CD8-positive, alpha-beta T cell (primary cell): ENCODE measurements at places on chromosomes 6 and 20.

GRCh38 chr20:43949741-43950618 is 35.3 kb downstream of the TOX2 start:
- peak; percentile 69 for DNase-seq

GRCh38 chr20:62642666-62643520 is 590 bp downstream of the SLCO4A1 start:
- no peak for DNase-seq

- no peak for DNase-seq
These were observed 60.9 kb downstream of the SNRNP48 start for GRCh38 chr6:7650878-7651277.

- no peak for DNase-seq
These were observed 386.7 kb downstream of the HACE1 start for GRCh38 chr6:104473021-104473429.

DNA sequence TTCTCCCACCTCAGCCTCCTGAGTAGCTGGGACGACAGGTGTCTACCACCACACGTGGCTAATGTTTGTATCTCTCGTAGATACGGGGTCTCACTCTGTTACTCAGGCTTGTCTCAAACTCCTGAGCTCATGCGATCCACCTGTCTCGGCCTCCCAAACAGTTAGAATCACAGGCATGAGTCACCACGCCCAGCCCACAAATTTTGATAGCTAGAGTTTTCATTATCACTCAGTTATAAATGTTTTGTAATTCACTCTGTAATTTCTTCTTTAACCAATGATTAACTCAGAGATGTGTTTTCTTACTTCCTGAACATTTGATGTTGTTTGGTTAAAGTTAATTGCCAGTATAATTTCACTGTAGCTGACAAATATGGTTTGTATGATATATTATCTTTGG is 249.3 kb downstream of the SMOC2 start:
- no peak for DNase-seq

- no peak for DNase-seq
These were observed 146.9 kb downstream of the FOXC1 start for GRCh38 chr6:1756472-1757129.

DNA sequence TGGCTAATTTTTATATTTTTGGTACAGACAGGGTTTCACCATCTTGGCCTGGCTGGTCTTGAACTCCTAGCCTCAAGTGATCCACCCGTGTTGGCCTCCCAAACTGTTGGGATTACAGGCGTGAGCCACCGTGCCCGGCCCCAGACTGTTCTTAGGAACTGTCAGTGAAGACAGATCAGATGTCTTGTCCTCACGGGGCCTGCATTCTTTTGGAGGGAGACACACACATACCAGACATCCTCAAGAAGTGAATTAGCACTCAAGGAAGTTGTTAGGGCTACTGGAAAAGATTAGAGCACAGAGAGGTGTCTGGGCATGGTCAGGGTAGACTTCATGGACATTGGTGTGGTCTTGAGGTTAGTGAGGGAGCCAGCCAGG is 10.3 kb upstream of the LPIN3 start:
- DNase-seq, result no peak

DNA sequence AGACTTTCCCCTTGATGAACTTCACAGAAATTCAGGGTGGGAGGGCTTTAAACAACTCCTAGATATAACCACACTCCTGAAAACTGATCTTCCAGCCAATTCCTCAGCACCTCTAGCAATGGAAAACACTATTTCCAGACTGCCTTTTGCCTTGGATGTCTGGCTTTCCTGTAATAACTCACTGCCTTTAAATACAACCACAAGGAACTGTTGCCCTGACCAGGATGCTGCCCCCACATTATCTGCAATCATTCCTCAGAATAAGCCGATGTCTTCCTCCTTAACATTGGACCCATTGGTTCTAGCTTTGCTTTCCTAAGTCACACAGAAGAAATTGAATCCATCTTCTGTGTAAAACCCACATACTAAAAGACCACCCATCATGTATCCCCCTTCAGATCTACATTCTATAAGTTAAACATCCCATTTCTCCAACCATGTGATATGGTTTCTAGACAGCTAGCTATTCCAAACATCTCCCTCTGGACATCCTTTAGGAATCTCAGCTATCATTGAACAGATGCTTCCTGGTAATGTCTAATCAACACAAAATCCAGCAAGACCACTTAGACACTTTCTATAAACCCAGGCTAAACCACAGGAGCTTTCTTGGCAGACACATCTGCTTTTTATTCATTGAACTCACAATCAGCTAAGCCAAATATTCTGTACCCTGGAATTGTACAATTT is 95.9 kb upstream of the KCNQ5 start:
- DNase-seq, result no peak

- DNase-seq, result no peak
These were observed 14.6 kb upstream of the SNX9 start for GRCh38 chr6:157808405-157808950.

GRCh38 chr6:114159727-114160126 is 183.1 kb downstream of the HS3ST5 start:
- DNase-seq, result no peak

- no peak for DNase-seq
These were observed 43.0 kb upstream of the CCR6 start for GRCh38 chr6:167079853-167080297.

DNA sequence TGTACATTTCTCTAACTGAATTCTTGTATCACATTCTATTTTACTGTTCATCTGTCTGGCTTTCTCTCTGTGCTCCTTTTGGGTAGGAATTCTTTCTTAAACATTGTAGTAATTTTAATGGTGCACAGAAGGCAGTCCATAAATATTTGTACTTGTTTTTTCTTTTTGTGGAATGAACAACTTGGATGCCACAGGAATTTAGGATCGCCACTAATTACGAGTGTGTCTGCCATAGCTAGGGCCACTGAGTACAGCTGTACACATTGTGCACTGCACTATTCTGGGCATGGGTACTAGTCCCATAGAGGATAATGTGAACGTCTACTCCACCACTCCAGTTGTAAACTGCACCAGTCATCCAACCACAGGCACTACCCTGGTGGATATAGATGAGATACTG is 39.3 kb upstream of the TMEM200A start:
- no peak for DNase-seq

DNA sequence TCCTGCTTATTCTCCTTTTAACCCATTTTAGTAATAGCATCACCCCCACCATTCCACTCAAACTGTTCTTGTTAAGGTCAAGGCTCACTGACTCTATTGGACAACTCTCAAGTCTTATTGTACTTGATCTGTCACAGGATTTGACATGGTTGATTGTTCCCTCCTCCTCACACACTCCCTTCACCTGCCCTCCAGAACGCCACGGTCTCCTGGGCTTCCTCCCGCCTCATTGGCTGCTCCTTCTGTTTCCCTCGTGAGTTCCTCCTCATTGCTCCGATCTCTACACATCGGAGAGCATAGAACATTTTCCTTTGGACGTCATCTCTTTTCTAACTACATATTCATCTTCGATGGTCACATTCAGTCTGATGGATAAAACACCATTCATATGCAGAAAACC is 55.1 kb downstream of the STMND1 start:
- DNase-seq, result no peak

DNA sequence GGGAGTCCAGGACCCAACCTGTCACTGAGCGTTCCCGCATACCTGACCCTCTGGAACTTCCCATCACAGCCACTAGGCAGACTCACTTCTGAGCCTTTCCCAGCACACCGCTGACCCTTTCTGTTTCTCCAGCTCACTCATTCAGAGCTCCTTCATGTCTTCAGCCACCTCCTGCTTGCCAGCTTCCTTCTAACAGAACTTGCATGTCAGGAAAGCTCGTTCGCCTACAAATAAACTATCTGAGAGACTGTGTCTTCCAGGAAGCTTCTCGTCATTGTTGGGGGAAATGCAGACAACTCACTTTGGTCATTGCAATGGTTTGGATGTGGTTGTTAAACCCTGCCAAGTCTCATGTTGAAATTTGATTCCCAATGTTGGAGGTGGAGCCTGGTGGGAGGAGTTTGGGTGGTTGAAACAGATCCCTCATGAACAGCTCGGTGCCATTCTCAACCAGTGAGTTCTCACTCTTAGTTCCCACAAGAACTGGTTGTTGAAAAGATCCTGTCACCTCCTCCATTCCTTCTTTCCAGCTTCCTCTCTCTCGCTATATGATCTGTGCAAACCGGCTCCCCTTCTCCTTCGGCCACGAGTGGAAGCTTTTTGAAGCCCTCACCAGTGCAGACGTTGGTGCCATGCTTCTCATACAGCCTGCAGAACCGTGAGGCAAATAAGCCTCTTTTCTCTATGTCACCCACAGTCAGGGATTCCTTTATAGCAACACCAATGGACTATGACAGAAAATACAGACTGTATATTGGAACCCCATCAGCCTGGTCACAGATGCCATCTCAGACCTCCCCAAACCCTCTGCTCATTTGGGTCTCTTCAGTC is 1.4 kb upstream of the MUC21 start:
- no peak for DNase-seq

DNA sequence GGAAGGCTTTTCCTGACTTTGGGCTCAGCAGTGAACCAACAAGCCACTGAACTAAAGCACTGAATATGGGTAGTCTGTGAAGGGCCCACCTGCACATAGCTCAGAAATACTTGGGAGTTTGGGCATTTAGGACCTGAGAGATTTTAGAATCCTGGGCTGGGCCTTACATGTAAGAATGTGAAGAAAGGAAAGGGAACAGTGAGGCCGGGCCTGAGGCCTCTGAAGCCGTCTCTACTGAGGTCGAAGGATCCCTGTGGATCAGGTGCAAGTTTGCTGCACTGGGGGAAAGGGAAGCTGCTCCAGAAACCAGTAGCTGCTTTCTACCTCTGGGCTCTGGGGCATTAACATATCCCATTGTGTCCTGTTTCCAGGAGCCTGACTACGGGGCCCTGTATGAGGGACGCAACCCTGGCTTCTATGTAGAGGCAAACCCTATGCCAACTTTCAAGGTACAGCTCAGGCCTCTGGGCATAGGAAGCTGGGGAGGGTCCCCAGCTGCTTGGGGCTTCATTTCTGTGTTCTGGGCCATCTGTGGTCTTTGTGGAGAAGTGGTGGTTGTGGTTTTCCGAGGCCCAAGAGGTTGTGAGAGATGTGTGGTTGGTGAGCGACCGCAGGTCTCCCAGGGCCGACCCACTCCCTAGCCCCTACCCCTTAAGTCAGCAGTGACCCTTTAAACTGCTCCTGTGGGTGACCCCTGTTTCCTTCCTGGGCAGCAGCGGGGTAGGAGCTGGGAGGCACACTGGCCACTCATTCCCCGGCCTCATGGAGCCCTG is 30.3 kb downstream of the PLCG1 start:
- no peak for DNase-seq

DNA sequence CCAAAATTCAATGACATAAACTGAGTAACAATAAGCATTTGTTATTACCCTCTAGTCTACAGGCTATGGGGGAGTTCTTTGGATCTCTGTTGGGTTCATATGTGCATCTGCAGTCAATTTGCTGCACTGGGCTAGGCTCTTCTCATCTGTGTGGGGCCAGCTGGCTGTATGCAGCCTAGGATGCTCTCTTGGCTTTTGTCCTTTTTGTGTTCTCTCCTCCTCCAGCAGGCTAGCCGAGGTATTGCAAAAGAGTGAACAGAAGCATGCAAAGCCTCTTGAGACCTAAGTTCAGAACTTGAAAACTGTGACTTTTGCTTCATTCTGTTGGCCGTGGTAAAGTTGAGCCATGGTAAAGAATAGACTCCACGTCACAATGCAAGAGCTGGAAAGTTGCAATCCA is 62.8 kb upstream of the FOXO3 start:
- no peak for DNase-seq
